ENCODE measurements at places on chromosomes 5 and 9.

- DNase-seq, result no peak
Measured at GRCh38 chr5:75756211-75756610, 39.0 kb upstream of the POC5 start.

DNA sequence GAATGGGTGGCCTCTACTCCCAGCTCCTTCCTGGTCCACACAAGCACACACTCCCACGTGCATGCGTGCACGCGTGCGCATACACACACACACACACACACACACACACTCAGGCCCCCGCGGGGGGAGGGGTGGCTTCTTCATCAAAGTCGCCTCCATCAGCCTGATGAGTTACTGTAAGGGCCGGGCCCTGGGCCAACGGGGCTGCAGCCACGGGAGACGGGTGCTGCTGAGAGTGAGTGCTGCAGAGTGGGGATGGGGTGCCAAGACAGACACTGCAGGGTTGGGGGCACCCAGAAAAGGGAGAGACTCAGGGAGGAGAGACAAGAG lies 18.1 kb downstream of the CNTFR start:
- DNase-seq, result no peak

GRCh38 chr5:68749631-68750030 lies 344.2 kb upstream of the SLC30A5 start:
- no peak for DNase-seq

DNA sequence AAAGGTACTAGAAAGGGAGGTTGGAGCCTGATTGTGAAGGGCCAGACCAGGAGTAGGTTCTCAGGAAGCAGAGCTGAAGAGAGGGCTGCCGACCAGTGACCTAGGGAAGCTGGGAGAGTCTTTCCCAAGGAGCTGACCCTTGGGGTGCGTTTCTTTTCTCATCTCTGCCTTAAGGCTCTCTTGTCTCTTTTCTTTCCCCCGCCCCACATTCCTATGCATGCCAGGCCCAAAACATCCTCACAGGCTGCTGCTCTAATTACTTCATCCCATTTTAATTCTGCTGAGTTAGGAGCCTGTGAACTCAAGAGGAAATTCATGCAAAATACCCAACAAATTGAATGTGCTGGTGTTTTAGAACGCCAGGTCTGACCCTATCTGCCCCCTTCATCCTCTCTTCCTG lies 46.9 kb upstream of the HSPA9 start:
- DNase-seq, result no peak

GRCh38 chr5:164373876-164374275 lies 868.5 kb downstream of the MAT2B start:
- no peak for DNase-seq

DNA sequence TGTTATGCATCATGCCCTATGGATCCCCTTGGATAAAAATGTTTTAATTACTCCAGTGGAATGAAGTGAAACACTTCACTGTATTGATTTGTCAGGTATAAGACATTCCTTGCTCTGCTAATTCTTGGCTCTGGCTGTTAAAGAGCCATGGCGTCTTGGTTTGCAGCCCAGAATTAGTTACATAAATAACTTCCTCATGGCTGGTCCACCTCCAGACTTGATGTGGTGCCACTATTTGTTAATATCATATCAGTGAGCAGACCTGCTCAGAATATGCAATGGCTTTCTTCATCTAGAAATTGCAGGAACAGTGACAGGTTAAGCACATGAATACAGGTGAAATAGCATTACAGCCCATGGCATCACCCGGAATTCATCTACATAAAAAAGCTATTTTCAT lies 446.9 kb upstream of the GRIN3A start:
- no peak for DNase-seq

- DNase-seq, result no peak
Measured at GRCh38 chr9:134565316-134565915, 76.2 kb upstream of the COL5A1 start.

GRCh38 chr5:173891308-173892116 lies 3.4 kb downstream of the CPEB4 start:
- no peak for DNase-seq

GRCh38 chr5:158170060-158170459 lies 311.1 kb upstream of the CLINT1 start:
- no peak for DNase-seq

DNA sequence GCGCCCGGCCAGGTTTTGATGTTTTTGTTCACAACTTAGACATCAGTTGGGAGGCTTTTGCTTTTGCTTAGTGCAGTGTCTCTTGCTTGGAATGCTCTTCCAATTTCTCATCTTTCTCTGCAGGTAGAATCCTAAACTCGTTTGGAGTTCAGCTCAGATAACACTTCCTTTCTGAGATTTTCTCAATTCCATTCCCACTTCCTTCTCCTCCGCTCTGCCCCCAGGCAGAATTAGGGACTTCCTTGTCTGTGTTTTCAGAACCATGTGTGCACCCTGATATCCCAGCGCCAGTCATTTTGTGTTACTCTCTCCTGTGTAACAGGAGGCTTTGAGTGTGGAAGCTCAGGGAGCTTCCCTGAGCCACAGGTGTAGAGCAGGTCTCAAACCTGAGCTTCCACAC lies 171.0 kb downstream of the INSYN2B start:
- DNase-seq, result no peak

GRCh38 chr9:135480940-135481310 lies 1.3 kb downstream of the PPP1R26 start:
- DNase-seq, result no peak
